T-helper 2 cell treated with Interferon-gamma antibody and Interleukin-4, amounts not matched to agents 100 ng/mL and 5 ng/mL, for 36 hours (primary cell): ENCODE measurements at places on chromosomes 13 and 19. TPM values are rescaled to one million over a fixed set of nuclear protein-coding genes. Genes with fewer than 3 reads are reported as not detected.

Gene IGFL1
- not detected in 2 replicates for total RNA-seq

Gene CEACAM20
- total RNA-seq, result not detected in 2 replicates

Gene SYNGR4
- total RNA-seq, result not detected in 2 replicates

Gene RASIP1
- total RNA-seq, result 0.27 and 0.30 TPM in 2 replicates

Gene OLFM4
- not detected in 2 replicates for total RNA-seq

Gene GPC5
- total RNA-seq, result not detected in 2 replicates

Gene PRKCG
- 0.50 TPM in 1 of 2 replicates, not detected in the other for total RNA-seq

Gene LYL1
- total RNA-seq, result 7.0 and 8.8 TPM in 2 replicates

Gene GYS1
- total RNA-seq, result 54.0 and 55.8 TPM in 2 replicates

Gene KIR3DL1
- not detected in 2 replicates for total RNA-seq

Gene CEBPA
- total RNA-seq, result 0.07 and 0.09 TPM in 2 replicates

Gene CYP2F1
- not detected in 2 replicates for total RNA-seq

Gene GPC6
- not detected in 2 replicates for total RNA-seq

Gene LRRC25
- not detected in 2 replicates for total RNA-seq

Gene LRFN3
- 9.7 and 11.4 TPM in 2 replicates for total RNA-seq

Gene PEAK3
- 0.82 and 0.84 TPM in 2 replicates for total RNA-seq

Gene CATSPERD
- not detected in 2 replicates for total RNA-seq

Gene CCL25
- total RNA-seq, result 0.23 and 0.27 TPM in 2 replicates

Gene LGI4
- 0.27 TPM in 2 replicates for total RNA-seq

Gene TIMM50
- total RNA-seq, result 65.1 and 69.0 TPM in 2 replicates

Gene MEIOSIN
- not detected in 2 replicates for total RNA-seq

Gene SHISA7
- not detected in 2 replicates for total RNA-seq

Gene CNFN
- 0.34 TPM in 1 of 2 replicates, not detected in the other for total RNA-seq

Gene HCN2
- 1.5 and 1.9 TPM in 2 replicates for total RNA-seq

Gene KCTD15
- total RNA-seq, result 5.4 and 6.5 TPM in 2 replicates

Gene N4BP2L1
- total RNA-seq, result 22.6 and 23.3 TPM in 2 replicates

Gene ANGPTL8
- not detected in 2 replicates for total RNA-seq

Gene TUBB4A
- 5.9 and 6.2 TPM in 2 replicates for total RNA-seq

Gene SHKBP1
- total RNA-seq, result 141 and 150 TPM in 2 replicates

Gene LRRC8E
- not detected in 2 replicates for total RNA-seq

Gene FAM216B
- not detected in 2 replicates for total RNA-seq

Gene ZNF708
- total RNA-seq, result 15.3 and 16.7 TPM in 2 replicates

Gene FAM174C
- total RNA-seq, result 57.5 and 57.8 TPM in 2 replicates

Gene ATP7B
- total RNA-seq, result 0.84 and 1.9 TPM in 2 replicates

Gene LHB
- not detected in 2 replicates for total RNA-seq

Gene USPL1
- 18.8 TPM in 2 replicates for total RNA-seq

Gene ZNF829
- total RNA-seq, result 4.4 and 4.5 TPM in 2 replicates

Gene PRKACA
- total RNA-seq, result 65.4 and 67.4 TPM in 2 replicates

Gene CA11
- total RNA-seq, result 4.2 and 4.4 TPM in 2 replicates

Gene NTF4
- total RNA-seq, result not detected in 2 replicates

Gene OVOL3
- not detected in 2 replicates for total RNA-seq

Gene ZNF329
- total RNA-seq, result 3.0 and 3.2 TPM in 2 replicates

Gene TTYH1
- total RNA-seq, result 0.80 and 1.1 TPM in 2 replicates

Gene ZNF415
- total RNA-seq, result 0.70 and 0.73 TPM in 2 replicates

Gene COL4A1
- total RNA-seq, result not detected in 2 replicates

Gene CEACAM4
- not detected in 2 replicates for total RNA-seq
